Ureter (tissue), 1 donor: ENCODE measurements at places on chromosomes 16 and 17. TPM values are rescaled to one million over a fixed set of nuclear protein-coding genes. Genes with fewer than 3 reads are reported as not detected.

GRCh38 chr16:4651827-4652226 is 27.2 kb downstream of the MGRN1 start:
- DNase-seq: no peak

Gene DNAH17
- total RNA-seq: not detected

DNA sequence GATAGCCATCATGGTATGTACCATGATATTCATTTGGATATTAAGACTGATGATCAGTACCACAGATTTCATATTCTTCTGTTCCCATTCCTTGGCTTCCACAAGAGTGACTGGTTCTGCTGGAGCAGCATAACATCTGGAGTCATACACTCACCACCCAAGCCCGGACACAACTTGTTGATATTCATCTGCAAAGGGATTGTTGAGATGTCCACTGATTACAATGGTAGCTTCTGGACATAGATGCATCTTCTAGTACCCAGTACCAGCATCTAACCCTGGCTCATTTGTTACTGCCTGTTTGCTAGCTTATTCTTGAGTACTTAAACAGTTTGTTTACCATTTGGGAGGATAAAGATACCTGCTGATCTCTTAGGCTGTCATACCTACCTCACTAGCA is 235.7 kb upstream of the AXIN2 start:
- DNase-seq: no peak

Gene SSTR5
- total RNA-seq: 0.47 TPM

DNA sequence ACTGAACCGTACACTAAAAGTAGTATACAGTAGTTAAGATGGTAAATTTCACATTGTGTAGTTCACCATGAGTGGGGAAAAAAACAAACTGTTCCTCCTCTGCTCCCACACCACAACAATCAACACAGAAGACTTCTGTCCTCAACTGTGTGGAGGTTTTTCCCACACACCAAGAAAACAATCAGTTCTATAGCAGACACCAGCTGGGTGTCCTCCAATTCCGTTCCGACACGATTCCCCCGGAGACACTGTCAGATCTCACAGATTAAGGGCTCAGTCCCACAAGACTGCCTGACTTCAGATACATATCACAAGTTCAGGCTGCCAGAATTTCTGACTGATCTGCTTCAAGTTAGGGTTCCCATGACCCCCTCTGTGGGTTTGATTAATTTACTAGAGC is 31.8 kb downstream of the BBS2 start:
- DNase-seq: no peak

Gene TBC1D3I
- total RNA-seq: 2.1 TPM

Gene TBC1D3K
- total RNA-seq: not detected

DNA sequence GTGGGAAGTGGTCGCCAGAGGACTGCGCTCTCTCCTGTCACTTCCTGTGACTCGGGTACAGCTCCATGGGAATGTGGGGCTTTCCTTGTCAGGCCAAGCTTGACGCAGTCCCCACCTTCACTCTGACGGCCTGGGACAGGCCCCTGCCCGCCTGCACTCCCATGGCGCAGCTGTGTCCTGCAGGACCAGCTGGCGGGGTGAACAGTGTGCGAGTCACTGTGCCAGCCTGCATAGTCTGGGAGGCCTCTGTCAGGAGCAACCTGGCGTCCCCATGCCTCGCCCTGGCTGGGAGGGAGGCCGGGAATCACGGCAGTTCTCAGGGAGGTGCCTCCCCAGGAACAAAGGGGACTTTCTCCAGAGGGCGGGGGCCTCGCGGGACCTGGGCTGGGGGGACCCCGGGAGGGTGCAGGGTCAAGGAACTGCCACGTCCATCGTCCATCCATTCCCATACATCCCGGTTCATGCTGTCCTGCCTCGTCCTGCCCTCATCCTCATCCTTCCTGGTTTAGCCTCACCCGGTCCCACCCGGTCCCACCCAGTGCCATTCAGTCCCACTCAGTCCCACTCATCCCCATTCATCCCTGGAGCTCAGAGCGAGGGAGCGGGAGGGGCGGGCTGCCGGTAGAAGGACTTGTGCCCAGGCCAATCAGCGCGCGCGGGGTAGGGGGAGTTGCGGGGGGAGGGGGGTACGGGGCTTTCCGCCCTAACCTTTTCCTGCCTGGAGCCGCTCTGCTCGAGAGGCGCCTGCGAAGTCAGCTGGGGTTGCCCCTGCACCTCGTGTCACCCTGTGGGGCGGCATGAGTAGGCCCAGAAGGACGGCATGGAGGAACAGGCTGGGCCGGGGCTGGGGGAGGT is 13.4 kb downstream of the FLYWCH1 start:
- DNase-seq: no peak

Gene ASPA
- 15.3 TPM for total RNA-seq

Gene PRSS53
- 1.2 TPM for total RNA-seq

Gene COIL
- 17.9 TPM for total RNA-seq

Gene TBC1D3E
- not detected for total RNA-seq

DNA sequence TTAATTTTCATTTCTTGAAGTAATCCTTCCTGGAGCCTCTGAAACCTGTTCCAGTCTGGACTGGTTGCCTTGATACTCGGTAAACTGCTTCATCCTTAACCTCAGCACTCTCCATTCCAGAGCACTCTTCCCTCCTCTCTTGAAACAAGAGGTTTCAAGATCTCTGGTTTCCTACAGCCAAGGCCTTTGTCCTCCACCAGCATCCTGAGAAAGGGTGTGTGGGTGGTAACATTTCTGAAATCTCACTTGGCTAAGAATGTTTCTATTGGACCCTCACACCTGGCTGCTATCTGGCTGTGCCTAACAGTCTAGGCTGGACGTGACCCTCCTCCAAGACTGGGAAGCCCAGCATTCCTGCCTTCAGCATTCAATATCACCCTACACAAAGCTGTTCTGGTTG is 99.7 kb downstream of the CYTH1 start:
- no peak for DNase-seq

GRCh38 chr16:4115949-4116318 is 308 bp downstream of the ADCY9 start:
- no peak for DNase-seq

Gene KRT17
- 223 TPM for total RNA-seq

GRCh38 chr16:89370081-89370511 is 120.3 kb downstream of the ANKRD11 start:
- no peak for DNase-seq

DNA sequence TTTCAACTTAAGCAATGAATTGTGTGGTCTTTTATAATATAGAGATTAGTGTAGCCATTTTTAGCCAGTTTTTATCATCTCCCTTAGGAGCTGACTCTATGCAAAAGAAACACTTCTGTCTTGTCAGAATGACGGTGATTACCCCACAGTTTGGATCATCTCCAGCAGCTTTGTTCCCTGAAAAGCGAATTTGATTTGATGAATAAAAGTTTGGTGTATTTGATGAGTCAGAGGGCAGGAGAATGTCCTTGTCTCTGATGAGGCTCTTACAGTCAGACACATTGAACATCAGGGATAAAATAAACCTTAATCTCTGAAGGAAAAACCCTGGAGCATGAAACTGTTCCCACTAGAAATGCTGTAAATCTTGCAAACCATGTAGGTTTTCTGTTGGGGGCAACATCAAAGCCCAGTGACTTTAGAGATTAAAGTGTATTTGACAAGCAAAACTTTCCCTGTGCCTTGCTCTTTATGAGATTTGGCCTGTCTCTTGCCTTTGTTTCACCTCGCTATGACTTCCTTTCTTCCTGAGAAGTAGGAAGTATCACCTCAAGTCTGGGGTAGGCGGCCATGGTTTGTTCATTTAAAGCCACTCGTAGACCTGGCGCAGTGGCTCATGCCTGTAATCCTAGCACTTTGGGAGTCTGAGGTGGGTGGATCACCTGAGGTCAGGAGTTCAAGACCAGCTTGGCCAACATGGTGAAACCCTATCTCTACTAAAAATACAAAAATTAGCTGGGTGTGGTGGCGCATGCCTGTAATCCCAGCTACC is 209.3 kb downstream of the FTO start:
- no peak for DNase-seq

- DNase-seq: no peak
These were observed 10.4 kb upstream of the HLF start for GRCh38 chr17:55254375-55254774.

DNA sequence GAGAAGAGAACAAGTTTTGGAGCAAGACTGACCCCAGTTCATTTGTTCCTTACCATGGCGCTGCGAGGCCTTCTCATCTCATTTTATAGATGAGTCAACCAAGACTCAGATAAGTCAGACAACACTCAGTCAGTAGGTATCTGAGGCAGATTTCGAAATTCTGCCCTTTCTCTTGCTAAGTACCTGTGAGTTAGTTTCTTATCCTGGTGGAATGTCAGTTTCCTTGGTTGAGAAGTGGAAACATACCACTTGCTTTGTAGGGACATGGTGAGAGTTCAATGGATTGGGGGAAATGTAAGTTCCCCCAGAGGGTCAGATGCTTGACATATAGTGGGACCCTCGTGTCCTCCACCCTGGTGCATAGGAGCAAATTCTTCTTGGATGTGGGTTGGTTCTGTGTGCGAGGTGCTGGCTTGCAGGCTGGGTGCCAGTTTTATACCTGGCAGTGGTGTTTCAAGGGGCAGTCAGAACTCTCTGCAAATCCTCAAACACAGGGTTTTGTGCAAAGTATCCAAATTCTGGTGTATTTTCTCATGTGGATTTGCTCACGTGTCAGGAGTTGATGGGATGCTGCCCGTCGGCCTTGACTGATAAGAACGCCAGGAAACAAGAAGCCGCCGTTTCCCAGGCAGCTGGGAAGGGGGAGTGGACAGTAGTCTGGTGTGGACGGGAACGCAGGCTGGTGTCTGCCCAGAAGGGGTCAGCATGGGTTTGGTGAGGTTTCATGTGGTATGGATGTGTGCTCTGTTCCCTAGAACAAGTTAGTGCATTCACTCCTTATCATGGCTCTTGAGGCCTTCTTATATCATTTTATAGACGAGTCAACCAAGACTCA is 61.1 kb upstream of the CIBAR2 start:
- no peak for DNase-seq

DNA sequence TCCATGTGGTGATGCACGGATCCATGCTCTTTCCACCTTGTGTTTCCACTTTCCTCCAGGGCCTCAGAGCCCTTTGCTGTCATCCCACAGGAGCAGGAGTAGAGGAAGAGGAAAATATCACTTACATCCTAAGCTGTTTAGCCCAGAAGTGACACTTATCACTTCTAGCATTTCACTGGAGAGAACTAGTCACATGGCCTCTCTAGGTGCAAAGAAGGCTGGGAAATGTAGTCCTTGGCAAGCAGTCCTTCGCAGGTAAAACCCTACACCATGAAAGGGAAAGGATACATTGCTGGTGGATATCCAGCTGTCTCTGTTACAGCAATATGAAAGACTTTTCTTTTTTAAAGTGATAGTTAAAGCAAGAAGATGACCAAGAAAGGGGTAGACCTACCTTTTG is 185.9 kb downstream of the RGS9 start:
- DNase-seq: no peak

Gene KRT37
- not detected for total RNA-seq

- DNase-seq: no peak
These were observed 200.6 kb downstream of the FTO start for GRCh38 chr16:53904533-53904932.

- no peak for DNase-seq
These were observed 5.5 kb upstream of the MXRA7 start for GRCh38 chr17:76716146-76716838.

DNA sequence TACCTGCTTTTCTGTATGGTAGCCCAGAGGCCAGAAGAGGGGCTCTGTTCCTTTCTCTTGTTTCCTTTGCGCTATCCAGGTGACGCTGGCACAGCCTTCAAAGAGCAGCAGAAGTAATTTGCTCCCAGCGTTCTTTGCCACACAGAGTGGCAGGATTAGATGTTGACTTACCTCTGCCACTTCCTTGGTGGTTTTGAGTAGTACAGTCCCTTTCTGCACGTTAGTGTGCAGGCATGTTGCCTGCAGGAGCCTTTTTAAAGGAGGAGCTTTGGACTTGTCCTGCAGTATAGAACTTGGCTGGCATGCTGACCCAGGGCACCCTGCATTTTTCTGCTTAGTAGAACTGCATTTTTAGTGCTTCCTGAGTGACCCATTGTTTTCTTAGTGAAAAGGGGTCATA is at the start of gene ABCC11:
ABCC11 (minus strand) TSS at position 229 of the 400 bp plus-strand sequence. CDS start 15,618 bp downstream, outside the sequence.
- no peak for DNase-seq

Gene ECI1
- total RNA-seq: 47.8 TPM

DNA sequence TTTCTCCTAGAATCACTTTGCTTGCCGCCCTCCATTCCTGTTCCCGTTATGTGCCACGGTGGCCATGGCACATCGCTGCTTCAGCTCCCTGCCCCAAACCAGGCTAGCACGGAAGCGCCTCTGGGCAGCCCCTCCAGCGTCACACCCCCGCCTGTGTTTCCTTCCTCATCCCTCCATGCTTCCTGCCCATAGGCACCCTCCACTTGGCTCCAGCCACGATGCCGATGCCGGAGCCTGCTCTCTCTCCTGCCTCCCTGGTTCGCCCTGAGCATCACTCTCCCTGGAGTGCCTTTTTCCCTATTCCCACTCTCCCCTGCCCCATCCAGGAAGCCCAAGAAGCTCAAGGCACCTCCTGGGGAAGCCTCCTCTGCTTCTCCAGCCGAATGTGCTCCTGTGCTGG is 3.2 kb upstream of the ARHGAP23 start:
- DNase-seq: no peak

GRCh38 chr17:8243827-8244226 is 4.0 kb downstream of the CTC1 start:
- DNase-seq: no peak

GRCh38 chr17:29390851-29391631 is 878 bp downstream of the TAOK1 start:
- no peak for DNase-seq

GRCh38 chr16:47492428-47493377 is 31.6 kb downstream of the PHKB start:
- peak; percentile 75 for DNase-seq

DNA sequence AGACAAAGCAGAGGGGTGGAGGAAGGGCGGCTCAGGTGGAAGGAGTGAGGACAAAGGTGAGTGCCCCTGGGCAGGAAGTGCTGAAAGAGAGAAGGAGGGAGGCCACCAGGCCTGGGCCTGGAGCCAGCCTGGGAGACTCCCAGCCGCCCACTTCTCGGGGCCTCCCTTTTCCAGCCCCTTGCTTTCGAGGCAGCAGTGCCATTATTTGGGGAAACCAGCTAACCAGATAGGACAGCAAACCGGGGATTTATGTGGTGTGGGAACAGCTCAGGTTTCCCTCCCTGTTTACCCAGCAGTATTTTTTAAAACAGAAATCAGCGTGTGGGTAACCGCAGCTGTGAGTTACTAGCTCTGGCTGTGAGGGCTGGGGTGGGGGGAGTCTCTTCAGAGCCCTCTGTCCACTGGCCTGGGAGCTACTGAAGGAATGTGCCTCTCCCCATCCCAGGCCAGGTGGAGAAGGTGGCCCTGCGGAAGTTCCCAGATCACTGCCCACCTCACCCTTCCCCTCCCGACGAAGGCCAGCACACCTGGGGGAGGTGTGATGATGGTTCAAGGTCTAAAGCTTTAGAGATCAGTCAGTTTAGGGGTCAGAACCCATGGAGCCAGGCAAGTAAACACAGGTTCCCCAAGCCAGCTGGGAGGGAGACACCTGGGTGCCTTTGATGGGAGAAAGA is 8.4 kb upstream of the MEOX1 start:
- no peak for DNase-seq

Gene PLA2G15
- 15.9 TPM for total RNA-seq
